Peyer's patch (tissue), 4 donors: ENCODE measurements at places on chromosomes 1 and 21. TPM values are rescaled to one million over a fixed set of nuclear protein-coding genes. Genes with fewer than 3 reads are reported as not detected.

The COL8A2 gene
- 1.1 TPM for total RNA-seq

The FCRL6 gene
- 2.4 TPM for total RNA-seq

The PDPN gene
- total RNA-seq = 13.3 TPM

The PADI4 gene
- total RNA-seq = not detected

The FCRL4 gene
- total RNA-seq = 2.5 TPM

The AKNAD1 gene
- total RNA-seq = not detected

DNA sequence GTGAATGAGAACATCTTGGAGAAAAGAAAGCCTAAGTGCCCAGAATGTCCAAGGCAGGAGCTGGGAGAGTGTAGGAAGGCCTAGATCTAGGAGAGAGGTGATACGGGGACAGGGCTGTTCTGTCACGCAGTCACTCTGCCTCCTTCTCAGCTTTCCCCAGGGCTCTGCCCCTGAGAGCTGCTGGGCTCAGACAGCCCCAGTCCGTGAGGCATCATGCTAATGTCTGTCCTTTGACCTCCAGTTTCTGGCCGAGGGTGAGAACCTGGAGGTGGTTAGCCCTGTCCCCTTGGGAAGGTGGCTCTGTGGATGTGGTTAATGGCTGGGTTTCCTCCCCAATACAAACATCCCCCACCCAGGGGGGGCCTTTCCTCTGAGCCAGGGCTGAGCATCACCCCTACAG, 63.2 kb downstream of the FAM163A start:
- H3K4me1 ChIP-seq = no peaks in the 10 kb centered on the region
- no peak overlapping the region for H3K27ac ChIP-seq
- H3K27me3 ChIP-seq = no peaks in the 10 kb centered on the region
- DNase-seq = no peak

- no peak overlapping the region for H3K27ac ChIP-seq
- H3K4me1 ChIP-seq = no peaks in the 10 kb centered on the region
- no peak overlapping the region for H3K4me3 ChIP-seq
- H3K36me3 ChIP-seq = no peaks in the 10 kb centered on the region
- no peak for DNase-seq
These were observed 503.8 kb upstream of the PLXNA2 start for GRCh38 chr1:208747979-208748378.

GRCh38 chr1:18794051-18794450, 65.4 kb downstream of the TAS1R2 start:
- H3K27me3 ChIP-seq = no peaks in the 10 kb centered on the region
- no peak overlapping the region for H3K27ac ChIP-seq
- H3K36me3 ChIP-seq = no peaks in the 10 kb centered on the region
- no peaks in the 10 kb centered on the region for H3K4me1 ChIP-seq
- DNase-seq = no peak

- no peaks in the 10 kb centered on the region for H3K27me3 ChIP-seq
- H3K36me3 ChIP-seq = no peaks in the 10 kb centered on the region
- no peaks in the 10 kb centered on the region for H3K4me1 ChIP-seq
- H3K4me3 ChIP-seq = no peak overlapping the region
- H3K27ac ChIP-seq = no peak overlapping the region
These were observed 351.9 kb upstream of the SGIP1 start for GRCh38 chr1:66182026-66182425.

DNA sequence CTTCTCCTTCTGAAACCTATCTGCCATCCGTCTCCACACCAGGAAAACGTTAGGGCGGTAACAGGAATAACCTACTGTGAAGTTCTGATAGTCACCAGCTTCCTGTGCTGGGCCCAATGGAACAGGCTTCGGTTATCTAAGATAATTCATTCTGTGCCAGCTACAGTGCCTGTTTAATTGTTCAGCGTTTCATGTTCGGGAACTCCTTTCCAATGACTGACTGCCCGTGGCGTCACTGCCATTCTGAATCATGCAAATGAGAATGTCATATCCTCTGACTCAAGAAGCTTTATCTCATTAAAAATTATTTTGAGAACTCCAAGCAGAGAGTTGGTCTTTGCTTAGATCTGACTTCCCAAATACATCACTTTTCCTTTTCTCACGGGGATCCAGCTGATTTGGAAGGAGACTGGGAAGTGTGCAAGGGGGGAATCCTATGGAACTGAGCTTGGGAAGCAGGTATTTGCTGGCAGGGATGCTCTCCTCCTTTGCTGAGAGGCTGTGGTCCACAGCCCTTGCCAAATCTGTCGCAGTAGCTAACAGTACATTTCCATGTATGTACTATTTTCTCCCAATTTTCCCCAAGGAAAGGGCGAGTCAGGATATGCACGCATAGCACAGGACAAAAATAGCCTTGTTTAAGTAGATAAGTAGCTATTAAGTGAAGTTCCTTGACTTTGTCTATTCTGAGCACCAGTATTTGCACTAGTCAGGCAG, 358.7 kb downstream of the LTN1 start:
- no peak overlapping the region for H3K27ac ChIP-seq
- H3K4me1 ChIP-seq = no peaks in the 10 kb centered on the region
- DNase-seq = no peak

GRCh38 chr1:34645109-34645688, 109.6 kb upstream of the GJB5 start:
- no peak overlapping the region for H3K27ac ChIP-seq
- no peaks in the 10 kb centered on the region for H3K36me3 ChIP-seq
- H3K27me3 ChIP-seq = no peaks in the 10 kb centered on the region
- no peaks in the 10 kb centered on the region for H3K4me1 ChIP-seq
- no peak for DNase-seq

- H3K4me1 ChIP-seq = no peaks in the 10 kb centered on the region
- no peaks in the 10 kb centered on the region for H3K27me3 ChIP-seq
- no peak overlapping the region for H3K4me3 ChIP-seq
These were observed 13.9 kb upstream of the CTSE start for GRCh38 chr1:206037581-206037980.

DNA sequence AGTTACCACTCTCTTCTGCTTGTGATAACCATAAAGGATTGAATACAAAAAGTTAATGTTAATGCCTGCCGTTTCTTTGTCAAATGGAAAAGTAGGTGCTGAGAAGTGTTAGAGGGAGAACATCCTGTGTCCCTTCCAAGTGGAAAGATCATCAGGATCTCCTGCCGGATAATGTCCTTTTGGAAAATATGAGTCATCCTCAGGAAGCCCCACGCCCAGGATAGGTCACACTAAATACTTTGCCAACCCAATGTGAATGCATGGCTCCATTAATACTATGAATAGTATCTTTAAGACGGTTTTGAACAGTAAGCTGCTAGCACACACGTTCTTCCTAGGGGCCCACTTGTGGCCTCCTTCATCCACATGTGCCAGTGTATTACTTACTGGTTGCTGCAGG, 279.5 kb downstream of the ZNF326 start:
- no peak overlapping the region for H3K27ac ChIP-seq
- no peaks in the 10 kb centered on the region for H3K36me3 ChIP-seq
- no peak for DNase-seq
- no peaks in the 10 kb centered on the region for H3K27me3 ChIP-seq
- H3K4me3 ChIP-seq = no peak overlapping the region
- H3K4me1 ChIP-seq = no peaks in the 10 kb centered on the region

DNA sequence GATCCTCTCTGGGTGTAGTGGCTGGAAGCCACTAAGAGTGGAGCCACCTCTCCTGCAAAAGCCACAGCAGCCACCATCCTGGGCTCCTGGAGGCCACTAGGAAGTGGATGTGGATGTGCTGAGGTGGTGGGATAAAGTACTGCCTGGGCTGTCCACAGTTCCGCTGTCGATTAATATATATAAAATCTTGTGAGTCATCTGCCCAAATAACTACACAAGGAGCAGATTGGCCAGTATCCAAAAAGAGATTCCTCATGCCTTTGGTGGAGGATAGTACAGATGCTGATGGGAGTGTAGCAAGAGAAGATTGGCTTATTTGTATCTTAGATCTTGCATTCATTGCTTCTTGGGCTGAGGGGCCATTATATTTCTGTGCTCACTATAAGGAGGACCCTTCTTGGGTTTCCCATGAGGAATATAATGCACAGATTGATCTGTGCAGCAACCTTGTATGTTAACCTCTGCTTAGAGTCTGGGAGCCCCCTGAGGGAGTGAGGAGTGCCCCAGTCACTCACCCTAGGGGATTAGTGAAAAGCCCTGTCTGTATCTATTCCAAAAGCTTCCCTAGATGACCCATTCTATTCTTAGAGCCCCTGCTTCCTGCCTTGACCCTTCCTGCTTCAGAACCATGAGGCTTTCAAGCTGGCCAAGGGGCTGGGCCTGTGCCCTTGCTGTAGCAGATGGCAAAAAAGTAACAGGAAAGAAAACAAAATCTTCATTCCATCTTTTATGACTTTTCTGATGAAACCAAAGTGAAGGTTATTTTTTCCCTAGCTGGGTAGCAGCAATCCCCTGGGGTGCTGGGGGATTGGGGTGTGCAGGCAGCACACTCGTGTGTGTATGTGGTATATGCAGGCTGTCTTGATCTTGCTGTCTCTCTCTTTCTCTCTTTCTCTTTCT, 31.7 kb downstream of the RCSD1 start:
- peaks cover 5% of the 10 kb centered on the region for H3K4me1 ChIP-seq
- H3K4me3 ChIP-seq = no peak overlapping the region
- H3K36me3 ChIP-seq = no peaks in the 10 kb centered on the region
- no peak overlapping the region for H3K27ac ChIP-seq
- no peak for DNase-seq

DNA sequence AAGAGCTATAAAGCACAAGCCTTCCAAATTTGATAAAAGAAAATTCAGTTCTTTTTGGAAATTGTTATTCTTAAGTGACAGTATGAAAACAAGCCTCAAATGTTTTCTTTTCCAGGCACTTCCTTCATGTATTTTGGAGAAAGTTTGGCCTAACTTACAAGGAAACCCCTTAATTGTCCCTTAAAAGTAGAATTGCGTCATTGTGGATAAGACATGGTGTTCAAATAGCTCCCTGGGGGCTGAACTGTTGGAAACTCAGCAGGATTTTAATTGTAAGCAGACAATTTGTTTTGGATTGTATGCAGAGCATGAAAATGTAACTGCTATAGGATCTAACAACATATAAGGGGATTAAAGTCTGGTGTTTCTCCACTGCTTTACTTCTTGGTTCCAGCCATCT, 35.4 kb upstream of the FGGY start:
- no peak overlapping the region for H3K4me3 ChIP-seq
- H3K27ac ChIP-seq = no peak overlapping the region
- no peaks in the 10 kb centered on the region for H3K27me3 ChIP-seq
- H3K36me3 ChIP-seq = no peaks in the 10 kb centered on the region
- no peak for DNase-seq

DNA sequence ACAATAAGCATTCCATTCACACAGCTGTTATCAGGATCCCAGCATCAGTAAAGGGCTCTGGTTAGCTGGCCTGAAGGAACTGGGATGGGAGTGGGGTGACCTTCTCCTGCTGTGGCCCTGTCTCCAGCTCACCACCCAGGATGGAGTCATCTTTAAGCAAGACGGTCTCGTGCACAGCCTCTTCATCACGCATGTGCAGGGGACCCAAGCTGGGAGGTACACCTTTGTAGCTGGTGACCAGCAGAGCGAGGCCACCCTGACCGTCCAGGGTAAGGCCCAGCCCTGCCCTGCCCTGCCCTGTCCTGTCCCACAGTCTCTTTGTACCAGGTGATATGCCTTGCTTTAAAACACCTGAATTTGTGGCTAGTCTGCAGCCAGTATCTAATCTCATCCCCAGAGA, 24.3 kb downstream of the IGFN1 start:
- no peaks in the 10 kb centered on the region for H3K4me1 ChIP-seq
- no peak overlapping the region for H3K4me3 ChIP-seq
- no peak overlapping the region for H3K27ac ChIP-seq

- DNase-seq = peak; percentile 51
- no peaks in the 10 kb centered on the region for H3K4me1 ChIP-seq
- no peak overlapping the region for H3K27ac ChIP-seq
- no peaks in the 10 kb centered on the region for H3K36me3 ChIP-seq
- H3K27me3 ChIP-seq = no peaks in the 10 kb centered on the region
These were observed 40.9 kb downstream of the STX6 start for GRCh38 chr1:180981596-180982387.
